HS-27A (cell line): ENCODE measurements at places on chromosomes 3 and 15.

DNA sequence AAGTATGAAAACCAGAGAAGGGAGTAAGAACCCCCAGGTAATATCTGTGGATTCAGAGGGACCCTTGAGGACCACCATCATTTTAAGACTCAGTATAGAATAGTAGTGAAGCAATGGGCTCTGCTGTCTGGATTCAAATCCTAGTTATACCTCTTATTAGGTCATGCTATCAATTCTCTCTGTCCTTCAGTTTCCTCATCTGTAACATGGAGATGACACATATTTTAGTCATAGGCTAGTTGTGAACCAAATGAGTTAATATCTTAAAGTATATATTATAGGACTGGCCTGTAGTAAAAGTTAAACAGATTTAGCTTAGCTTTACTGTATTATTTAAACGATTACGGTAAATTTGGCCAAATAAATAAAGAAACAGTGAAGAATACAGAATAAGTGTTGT, 177.3 kb upstream of the GOLIM4 start:
- DNase-seq = no peak

GRCh38 chr3:49899815-49900214, 3.9 kb downstream of the MST1R start:
- no peak for DNase-seq

- no peak for DNase-seq
Observed at GRCh38 chr15:57033715-57034439, 115.4 kb downstream of the TCF12 start.

- peak; percentile 11 for DNase-seq
Observed at GRCh38 chr3:122533931-122534334, 19.2 kb upstream of the KPNA1 start.

GRCh38 chr3:30370681-30371271, 235.6 kb upstream of the TGFBR2 start:
- DNase-seq = peak; percentile 46

DNA sequence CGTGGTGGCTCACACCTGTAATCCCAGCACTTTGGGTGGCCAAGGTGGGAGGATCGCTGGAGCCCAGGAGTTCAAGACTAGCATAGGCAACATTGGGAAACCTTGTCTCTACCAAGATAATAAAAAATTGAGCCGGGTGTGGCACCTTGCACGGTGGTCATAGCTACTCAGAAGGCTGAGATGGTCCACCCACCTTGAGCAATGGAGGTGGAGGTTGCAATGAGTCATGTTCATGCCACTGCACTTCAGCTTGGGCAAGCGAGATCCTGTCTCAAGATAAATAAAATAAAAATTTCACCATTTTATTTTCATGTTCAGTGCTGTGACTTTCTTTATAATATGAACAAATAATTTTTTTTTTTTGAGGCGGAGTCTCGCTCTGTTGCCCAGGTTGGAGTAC, 12.5 kb downstream of the MAPK6 start:
- DNase-seq = no peak

- DNase-seq = peak; percentile 85
Observed at GRCh38 chr3:16448639-16449070, 64.8 kb downstream of the RFTN1 start.

DNA sequence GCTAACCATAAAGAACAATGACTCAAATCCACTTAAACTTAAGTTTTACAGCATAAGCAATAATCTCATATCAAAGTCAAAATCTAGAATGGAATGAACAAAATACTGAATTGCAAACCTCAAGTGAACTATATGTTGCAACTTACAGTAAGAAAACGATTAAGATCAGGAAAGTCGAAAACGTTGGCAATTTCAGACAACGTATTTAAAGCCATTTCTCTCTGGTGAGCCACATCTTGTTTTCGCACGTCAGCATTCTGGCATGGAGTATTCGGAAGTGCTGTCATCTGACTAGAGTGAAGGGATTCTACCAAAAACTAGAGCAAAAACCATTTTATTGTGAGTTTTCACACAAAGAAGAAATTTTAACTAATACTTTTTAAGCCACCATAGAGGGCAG, 28.5 kb downstream of the ATR start:
- DNase-seq = no peak

GRCh38 chr3:143000528-143000927, 842 bp upstream of the U2SURP start:
- no peak for DNase-seq

DNA sequence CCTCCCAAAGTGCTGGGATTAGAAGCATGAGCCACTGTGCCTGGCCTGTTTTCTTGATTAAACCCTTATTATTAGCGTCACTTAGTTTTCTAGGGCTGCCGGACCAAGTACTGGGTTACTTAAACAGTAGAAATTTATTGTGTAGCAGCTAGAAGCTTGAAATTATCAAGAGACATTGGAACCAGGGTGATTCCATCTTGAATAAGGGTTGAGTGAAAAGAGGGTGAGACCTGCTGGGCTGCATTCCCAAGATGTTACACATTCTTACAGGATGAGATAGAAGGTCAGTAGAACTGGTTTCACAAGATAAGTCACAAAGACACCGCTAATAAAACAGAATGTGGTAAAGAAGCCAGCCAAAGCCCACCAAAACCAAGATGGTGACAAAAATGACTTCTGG, 18.6 kb upstream of the FSTL1 start:
- DNase-seq = peak; percentile 64

DNA sequence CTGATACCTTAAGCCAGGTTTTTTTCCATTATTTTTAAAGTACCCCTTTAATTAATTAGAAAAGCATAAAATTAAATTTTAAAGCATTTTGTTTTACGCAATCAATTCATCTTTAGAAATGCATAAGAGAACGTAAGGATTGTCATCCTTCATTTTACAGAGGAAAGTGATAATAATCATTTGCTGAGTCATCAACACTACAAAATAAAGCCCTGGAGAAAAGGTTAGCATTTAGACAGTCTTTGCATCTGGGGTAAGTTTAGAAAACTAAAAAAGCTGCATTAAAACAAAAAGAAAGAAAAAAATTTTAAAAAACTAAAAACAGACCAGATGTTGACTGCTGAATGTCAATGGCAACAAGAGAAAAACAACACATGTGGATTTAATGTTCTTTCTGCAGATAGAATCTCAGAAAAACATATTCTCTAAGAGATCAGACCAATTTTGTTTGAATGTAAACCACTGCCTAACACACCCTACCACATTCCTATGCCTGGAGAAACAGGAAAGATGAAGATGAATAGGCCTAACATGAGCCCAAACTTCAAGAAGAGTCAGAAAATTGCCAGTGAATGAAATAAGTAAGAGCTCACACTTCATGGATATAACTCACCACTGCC, 59.9 kb downstream of the SUCNR1 start:
- no peak for DNase-seq

GRCh38 chr3:51340989-51341636, 44.0 kb upstream of the MANF start:
- DNase-seq = no peak

DNA sequence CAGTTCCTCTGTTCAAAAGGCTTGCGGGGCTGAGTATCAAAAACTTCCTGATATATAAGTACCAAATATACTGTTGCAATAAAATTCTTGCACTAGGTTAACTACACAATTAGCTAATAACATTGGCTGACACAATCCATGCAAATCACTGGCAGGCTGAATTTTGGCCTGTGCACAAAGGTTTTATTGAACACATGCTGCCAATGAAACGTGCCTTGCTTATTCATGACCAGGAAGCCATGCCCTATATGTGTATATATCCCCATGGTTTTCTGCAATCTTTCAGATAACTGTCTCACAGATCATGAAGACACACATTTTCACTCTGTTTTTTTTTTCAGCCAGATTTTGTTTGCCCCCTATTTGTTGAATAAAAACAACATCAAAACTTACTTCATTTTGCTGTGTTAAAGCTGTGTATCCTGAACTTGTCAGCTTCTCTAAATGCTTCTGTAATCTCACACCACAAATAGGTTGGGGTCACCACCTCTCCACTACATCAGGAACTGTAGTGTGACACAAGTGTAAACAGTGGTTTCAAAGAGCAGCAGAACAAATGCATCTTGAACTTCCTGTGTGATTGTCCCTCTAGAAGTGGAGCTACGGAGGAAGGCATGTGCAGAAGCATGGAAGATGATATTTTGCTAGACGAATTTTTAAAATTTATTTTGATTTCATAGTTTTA, 920.7 kb upstream of the NR2F2 start:
- no peak for DNase-seq

GRCh38 chr3:65961733-65962132, 77.0 kb downstream of the MAGI1 start:
- DNase-seq = no peak

DNA sequence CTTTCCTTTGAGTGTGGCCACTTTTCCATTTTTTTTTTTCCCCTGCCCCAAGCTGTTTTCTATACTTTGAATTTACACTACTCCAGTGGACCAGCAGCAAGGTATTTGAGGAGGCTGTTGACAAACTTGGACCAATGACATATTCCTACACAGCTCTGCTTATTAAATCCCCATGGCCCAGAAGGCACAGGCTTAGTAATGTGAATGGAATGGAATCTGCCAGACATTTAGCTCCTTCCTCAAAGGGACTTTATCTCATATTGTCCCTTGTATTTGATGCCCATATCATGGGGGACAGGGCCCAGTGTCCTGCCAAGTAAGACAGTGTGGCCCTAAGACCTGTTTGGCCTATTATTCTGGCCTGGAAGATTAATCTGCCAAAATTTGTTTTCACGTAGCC, 107.5 kb downstream of the CHCHD6 start:
- peak; percentile 24 for DNase-seq

GRCh38 chr3:101814835-101815234, 34.5 kb upstream of the NFKBIZ start:
- no peak for DNase-seq

DNA sequence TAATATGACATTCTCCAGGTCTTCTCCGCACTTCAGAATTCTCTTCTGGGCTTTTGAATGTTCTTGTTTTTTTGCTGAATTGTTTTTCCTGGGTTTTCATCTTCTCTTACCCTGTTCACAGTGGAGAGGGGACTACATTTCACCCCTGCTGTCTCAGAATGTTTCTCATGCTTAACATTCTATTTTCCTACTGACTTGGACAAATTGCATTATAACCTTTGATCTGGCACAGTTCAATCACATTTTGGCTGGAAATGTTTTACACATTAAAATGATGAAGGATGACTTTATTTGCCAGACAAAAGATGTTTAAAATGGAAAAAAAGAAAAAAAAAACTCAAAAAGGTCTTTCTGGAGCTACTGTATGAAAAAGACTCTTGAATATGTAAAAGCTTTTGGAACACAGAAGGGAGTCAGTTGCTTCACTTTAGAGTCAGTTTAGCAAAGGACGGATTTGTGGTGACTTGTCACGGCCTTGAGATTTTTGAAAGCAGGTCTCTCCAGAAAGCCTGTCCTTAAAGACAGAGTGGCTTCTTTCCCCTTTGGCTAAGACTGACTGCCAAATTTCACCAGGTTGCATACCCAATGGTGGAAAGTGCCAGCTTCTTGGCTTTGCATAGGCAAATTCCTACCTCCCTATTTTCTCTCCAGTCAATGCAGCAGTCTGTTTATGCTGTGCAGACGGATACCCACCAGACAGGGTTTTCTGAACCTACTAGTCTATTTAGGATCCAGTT, 401.0 kb upstream of the TBL1XR1 start:
- no peak for DNase-seq

DNA sequence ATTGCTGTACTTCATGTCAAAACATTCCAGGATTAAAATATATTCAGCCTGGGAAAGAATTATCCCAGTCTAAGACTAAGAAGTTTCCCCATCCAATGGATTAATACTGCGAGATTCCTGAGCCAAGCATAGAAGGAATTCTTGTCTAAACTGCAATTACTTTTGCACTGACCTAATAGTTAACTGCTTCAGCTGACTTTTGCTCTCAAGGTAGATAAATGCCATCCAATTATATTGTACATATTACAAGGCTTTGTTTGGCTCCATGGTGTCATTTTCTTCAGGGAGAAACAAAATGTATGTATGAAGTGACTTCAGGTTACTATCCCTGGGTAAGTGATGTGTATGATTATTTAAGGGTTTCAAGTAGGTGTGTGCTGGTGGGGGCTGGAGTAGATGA, 6.1 kb upstream of the IFT57 start:
- DNase-seq = no peak

DNA sequence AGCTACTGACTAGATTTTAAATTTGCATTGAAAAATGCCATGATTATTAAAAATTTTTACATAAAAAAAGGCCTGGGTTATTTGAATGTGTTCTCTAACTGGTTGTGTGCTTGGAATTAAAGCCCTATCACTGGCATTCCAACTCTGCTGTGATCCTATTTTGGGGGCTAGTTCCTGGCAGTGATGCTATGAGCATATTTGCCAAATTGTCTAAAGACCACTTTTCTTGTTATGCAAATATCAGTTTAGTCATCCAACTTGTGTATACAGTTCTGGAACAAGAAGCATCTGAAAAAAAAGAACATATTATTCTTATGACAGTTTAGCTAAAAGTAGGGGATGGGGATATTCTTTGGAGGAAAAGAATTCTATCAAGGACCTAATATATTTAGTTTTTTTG, 243.4 kb upstream of the ZNF717 start:
- DNase-seq = no peak

GRCh38 chr15:44719293-44719999, 8.1 kb downstream of the B2M start:
- no peak for DNase-seq

GRCh38 chr15:60799885-60800284, 320.9 kb upstream of the ICE2 start:
- no peak for DNase-seq
